ENCODE measurements at places on chromosomes 1 and 21.

DNA sequence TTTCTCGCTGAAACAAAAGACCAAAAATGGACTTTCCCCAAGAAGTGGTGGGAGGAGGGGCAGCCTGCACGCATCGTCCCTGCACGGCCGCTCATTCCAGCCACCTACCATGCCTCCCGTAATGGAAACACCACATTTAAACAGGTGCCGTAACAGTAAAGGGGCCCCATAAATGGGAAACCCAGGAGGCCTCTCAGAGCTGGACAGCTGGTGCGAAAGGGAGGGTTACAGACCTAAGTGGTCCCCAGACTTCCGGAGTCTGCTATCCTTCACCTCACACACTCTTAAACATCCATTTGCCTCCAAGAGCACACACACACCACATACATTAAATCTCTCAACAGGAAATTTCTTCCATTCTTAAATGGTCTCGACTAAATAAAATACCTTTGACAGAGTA, 120.7 kb upstream of the SOD1 start:
- no peak for DNase-seq

GRCh38 chr1:116208136-116208535, 96.9 kb downstream of the MAB21L3 start:
- no peak for DNase-seq

GRCh38 chr1:94873520-94874351, 53.2 kb downstream of the CNN3 start:
- no peak for DNase-seq

- DNase-seq, result no peak
Measured at GRCh38 chr1:92964998-92965397, 3.7 kb upstream of the DIPK1A start.

GRCh38 chr1:193190096-193190744, 3.8 kb upstream of the B3GALT2 start:
- DNase-seq, result no peak

DNA sequence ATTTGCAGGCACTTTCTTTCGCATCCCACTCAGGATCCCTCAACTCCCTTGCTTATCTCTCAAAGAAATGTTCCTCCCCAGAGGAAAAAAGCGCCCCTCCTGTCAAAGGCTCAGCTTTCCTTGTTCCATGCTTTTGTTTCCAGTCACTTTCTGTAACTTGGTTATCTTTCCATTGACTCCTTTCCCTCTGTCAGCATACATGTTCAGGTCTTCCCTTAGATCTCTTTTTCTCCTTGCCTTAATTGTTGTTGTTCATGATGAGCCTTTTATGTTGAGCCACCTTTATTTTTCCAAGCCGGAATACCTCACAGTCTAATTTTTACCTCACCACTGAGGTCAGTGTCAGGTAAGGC, 46.5 kb upstream of the PODN start:
- DNase-seq, result no peak

DNA sequence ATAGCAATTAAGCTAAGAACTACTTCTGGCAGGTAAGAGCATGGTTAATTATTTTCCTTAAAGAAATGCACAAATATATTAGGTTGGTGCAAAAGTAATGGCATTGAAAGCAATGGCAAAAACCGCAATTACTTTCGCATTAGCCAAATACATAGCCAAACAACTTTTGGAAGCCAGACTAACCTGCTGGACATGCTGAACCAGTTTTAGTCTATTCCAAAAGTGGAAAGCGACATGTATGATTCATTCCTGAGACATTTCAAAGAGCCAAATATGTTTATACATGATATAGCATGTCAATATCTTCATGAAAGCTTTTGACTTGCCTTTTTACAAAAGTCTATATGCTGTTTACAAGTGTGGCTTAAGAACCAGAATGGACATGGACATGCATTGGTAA, 23.4 kb upstream of the DR1 start:
- no peak for DNase-seq

DNA sequence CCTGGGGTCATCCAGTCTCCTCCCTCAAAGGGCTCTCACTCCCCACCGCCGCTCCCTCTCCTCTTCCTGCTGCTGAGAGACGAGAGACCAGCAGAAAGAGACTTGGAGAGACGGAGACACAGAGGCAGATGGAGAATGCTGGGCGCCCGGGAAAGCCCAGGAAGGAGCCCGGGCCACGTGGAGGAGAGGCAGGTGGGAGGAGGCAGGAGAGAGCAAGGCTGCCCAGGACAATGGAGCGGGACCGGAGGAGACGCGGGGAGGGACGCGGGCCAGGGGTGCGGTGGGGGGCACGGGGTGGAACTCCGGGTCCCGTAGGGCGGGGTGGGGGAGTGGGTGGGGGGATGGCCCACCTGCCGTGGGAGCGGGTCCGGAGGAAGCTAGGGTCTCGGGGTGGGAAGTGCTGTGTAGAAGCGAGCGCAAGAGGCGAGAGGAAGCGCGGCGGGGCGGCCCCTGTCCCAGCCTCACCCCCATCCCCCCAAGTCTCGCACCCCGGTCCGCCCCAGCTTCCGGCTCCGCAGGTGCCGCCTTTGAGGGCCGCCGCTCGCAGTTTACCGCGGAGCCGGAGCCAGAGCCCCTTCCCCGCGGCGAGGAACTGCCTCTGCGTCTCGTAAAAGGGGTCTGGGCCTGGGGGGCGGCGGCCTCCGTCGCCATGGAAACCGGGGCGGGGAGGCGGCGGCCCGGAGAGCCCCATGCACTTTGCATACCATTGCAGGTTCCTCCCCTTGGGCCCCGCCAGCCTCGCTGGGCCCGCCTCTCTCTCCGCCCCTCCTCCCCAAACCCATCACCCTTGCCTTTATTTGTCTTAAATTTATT, 11.7 kb upstream of the EPHA2 start:
- DNase-seq, result peak; percentile 71

GRCh38 chr1:190942475-190942874, 464.8 kb upstream of the BRINP3 start:
- DNase-seq, result no peak

DNA sequence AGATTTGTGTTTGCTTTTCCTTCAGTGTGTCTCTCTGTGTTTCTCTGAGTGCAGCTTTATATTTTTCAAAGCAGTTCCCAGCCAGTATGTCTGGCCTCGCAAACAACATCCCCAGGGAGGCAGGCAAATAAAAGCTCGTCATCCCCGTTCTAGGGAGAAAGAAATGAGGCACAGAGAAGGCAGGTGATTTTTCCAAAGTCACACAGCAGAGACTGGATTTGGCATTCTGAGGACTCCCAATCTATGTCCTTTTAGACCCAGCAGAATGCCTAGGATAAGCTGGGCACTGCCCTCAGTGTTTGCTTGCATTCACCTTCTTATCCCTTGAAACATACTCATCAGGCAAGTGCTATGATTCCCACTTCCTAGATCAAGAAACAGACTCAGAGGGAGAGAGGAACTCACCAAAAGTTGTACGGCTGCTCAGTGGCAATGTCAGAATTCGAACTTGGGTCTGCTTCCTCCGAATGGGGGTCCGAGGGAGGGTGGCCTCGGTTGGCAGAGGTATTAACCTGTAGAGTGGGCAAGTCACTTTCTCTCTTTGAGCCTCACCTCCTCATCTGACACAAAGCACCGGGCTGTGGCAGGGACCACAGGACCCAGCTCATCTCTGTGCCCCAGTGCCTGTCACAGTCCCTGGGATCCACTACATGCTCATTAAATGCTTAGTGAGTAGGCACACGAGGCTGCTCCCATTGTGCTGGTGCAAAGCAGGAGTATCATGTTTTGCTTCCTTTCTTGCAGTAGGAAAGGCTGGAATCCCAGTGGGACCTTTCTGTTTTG, 4.2 kb downstream of the RAP1GAP start:
- no peak for DNase-seq

- no peak for DNase-seq
Measured at GRCh38 chr21:15050568-15051377, 14.0 kb downstream of the NRIP1 start.

DNA sequence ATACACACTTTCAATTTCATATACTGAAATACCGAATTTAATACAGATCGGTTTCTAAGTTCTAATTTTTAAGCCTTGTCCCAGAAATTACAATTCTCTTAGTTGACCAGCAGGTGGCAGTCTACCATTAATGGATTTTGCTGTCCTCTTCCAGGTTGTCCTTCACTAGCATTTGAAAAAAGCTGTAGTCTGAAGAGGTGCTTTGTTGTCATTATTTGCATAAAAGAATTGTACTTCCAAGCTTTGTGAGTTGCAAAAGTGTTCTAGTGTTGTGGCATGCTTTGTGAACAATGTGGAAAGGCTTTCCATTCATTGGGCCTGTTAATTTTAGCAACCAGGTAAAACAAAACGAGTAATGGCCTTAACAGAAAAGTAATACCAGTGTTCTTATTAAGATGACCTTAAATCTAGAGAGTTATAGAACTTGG, 193.6 kb downstream of the RPS6KC1 start:
- DNase-seq, result peak; percentile 31

- DNase-seq, result no peak
Measured at GRCh38 chr1:110502402-110503151, 16.4 kb downstream of the KCNA10 start.

GRCh38 chr1:8992936-8993687, 33.1 kb downstream of the SLC2A7 start:
- DNase-seq, result no peak

- DNase-seq, result peak; percentile 42
Measured at GRCh38 chr1:117093091-117093534, 28.4 kb downstream of the TRIM45 start.

GRCh38 chr1:3609016-3609768, 2.1 kb downstream of the MEGF6 start:
- DNase-seq, result no peak

GRCh38 chr1:10450836-10451235, 1.0 kb downstream of the CORT start:
- no peak for DNase-seq

GRCh38 chr1:16420424-16421118, 16.7 kb downstream of the SPATA21 start:
- DNase-seq, result peak; percentile 78

DNA sequence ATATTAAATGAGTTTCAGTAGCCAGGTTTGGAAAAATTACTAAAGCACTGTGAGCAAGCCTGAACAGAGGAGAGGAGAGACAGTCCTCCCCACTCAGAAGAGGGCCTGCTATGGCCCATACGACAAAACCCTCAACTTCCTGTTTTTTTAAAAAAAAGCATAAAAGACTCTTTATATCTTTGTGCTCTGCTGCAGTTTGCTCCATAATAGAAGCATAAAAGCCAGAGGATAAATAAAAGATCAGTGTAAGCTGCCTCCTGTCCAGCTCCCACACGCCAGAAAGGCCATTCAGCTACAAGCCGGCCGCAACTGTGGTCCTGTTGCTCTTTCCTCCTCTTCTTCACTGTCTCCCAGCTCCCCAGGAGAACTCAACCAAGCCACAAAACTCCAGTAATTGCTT, 37.8 kb downstream of the NID1 start:
- DNase-seq, result no peak

- DNase-seq, result peak; percentile 49
Measured at GRCh38 chr1:44318097-44319088, 36.7 kb downstream of the ERI3 start.

DNA sequence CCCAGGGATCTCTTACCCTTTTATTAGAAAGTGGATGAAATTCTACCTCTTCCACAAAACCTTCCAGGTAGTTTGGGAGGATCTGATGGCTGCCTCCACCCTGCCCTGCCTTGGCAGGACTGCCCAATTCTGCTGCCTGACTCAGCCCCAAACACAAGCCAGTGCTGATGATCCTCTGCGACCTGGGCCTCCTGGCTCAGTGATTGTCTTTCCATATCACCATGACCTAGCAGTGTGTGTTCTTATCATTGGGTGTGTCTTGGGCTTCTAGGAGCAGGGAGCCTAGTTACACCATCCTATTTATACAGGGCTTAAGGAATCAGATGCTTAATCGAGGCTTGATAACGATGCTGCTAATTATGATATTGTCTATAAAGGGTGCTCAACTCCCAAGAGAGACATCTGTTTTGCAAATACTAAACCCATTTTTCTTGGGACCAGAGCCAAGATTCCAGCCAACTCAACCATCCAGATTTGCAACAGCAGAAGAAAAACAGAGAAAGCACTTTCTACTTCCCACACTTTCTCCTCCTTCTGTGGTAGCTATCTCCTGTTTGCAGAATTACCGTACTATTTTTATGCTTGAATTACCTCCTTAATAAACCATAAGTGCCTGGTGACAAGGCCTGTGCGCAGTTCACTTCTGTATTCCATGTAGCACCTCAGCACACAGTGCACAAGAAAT, 36.5 kb upstream of the KIF21B start:
- DNase-seq, result no peak

- DNase-seq, result no peak
Measured at GRCh38 chr1:19858893-19859292, 23.3 kb upstream of the OTUD3 start.

- no peak for DNase-seq
Measured at GRCh38 chr1:31991182-31991581, 22.5 kb upstream of the KHDRBS1 start.

- DNase-seq, result no peak
Measured at GRCh38 chr1:156367383-156368156, 1.4 kb upstream of the RHBG start.

DNA sequence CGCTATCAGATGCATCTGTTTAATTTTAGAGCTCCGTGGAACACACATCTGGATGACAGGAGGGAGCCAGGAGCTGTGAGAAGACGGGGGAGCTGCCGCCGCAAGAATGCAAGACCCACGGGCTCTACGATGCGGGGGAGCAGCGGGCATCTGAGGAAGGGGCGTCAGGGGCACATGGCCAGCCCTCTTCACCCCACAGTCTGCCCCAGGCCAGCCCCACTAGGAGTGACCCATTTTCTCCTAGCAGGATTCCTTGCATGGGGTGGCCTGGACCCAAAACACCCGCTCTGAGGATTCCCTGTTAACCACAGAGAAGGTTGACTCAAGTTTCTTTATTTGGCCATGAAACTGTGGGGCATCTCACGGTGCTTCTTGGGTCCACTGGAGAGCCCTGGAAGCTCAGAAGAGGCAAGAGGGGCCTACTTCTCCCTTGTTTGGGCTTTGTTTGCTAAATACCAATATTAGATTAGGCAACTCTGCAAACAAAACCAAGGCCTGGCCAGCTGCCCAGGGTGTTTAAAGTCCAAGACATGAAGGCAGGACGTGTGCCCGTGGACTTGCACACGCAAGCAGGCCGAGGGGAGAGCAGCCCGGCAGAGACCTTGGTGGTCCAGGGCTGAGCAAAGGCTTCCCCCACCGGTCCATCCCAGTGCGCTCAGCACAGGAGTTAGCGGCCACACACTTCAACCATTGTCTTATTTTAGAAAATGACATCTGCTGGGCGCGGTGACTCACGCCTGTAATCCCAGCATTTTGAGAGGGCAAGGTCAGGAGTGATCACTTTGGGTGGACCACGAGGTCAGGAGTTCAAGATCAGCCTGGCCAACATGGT, 89.8 kb downstream of the DHRS3 start:
- no peak for DNase-seq

GRCh38 chr1:32353431-32353830, 8.9 kb downstream of the FAM229A start:
- no peak for DNase-seq
